Renal cortex interstitium (tissue), 15 donors: ENCODE measurements at places on chromosomes 16 and 17.

DNA sequence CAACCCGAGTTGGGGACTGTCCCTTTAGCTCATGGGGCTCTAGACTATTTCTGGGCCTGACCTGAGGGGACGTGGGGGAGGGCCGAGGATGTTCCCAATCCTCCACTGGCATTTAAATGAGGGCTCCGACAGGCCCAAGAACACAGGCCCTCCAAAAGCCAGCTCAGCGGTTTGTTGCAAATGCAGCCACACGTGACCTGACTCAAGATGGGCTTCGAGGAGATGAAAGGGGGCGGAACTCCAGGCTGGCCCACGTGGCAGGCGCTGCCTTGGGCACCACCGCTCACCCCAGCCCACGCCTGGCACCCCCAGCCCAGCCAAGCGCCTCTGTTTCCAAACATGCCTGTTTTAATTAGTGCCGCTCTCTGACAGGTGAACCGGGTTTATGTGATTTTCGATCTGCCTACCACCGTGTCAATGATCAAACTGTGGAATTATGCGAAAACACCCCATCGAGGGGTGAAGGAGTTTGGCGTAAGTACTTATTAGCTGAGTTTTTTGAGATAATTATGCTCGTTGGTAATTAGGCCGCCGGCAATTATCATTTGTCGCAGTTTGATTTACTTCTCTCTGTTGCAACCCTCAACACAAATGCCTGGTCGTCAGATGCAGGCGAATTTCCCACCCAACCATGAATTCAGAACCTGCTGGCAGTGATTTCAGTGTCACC, 226.7 kb downstream of the KATNIP start:
- DNase-seq, result no peak

GRCh38 chr17:17027442-17028058, 14.7 kb upstream of the MPRIP start:
- DNase-seq, result no peak

- DNase-seq, result no peak
Observed at GRCh38 chr16:67235816-67236562, 9.1 kb downstream of the TMEM208 start.

- DNase-seq, result no peak
Observed at GRCh38 chr16:12296991-12297390, 320.5 kb downstream of the SNX29 start.

DNA sequence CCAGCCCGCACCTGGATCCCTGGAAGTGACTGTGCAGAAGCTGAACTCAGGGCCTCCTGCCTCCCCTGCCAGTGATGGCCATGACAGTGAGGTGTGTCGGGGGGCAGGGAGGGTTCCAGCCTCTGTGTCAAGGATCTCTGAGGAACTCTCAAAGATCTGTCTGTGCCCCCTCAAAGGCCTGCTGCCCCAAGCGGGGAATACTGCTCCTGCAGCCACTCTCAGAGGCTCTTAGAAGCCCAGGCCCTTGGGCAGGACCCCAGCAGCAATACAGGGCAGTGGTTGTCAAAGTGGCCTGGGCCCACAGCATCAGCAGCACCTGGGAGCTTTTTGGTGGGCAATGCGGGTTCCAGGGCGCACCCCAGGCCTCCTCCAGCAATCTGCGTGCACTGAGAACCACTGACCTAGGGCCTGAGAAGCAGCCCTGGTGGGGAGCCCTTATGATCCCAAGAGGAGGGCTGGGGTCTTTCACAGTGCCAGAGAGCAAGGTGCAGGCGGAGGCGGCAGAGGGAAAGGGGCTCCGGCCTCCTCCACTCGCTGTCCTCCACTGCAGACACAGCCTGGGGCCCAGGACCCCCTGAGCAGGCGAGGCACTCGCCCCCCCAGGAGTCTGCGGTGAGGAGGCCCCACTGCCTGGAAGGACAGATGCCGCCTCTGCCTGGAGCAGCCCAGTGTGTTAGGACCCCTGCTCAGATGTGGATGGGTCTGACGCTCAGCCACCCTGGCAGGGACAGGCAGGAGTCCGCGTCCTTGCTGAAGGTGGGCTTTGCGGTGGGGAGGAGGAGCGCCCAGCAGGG, 42.1 kb downstream of the ENGASE start:
- DNase-seq, result no peak

DNA sequence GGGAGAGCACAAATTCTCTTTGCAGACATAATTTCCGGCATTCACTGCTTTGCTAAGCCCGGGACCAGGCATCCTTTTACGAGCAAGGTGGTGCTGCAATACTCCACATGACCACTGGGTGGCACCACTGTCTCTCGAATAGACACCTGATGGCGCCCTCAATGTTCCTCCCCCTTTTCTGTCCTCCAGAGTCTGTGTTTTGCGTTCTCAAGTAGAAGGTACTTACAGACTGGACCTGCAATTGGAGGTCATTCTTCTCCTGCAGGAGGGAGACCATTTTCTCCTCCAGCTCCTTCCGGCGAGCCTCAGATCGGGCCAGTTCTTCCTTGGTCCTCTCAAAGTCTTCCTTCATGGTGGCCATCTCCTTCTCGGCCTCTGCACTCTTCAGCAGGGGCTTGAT, 45.2 kb downstream of the MYH13 start:
- DNase-seq, result peak; percentile 70

GRCh38 chr17:5837055-5837491, 233.1 kb upstream of the WSCD1 start:
- DNase-seq, result no peak

DNA sequence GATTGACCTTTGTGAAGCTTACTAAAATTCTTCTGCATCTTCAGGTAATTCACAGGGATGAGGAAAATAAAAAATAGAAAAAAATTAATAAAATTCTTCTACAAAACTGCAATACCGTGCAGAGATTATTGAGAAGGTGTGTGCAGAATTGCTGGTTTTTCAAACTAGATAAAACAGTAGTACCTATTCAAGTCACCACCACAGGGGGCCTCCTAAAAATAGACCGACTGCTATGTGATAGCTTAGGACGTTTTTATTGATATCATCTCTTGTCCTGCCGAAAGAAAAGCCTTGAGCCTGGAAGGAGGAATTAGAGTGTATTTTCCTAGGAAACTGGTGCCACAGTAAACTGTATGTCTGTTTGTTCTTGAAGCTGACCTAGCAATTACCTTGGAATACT, 325.9 kb downstream of the ZFHX3 start:
- no peak for DNase-seq
